ENCODE measurements at places on chromosomes 2 and 18.

DNA sequence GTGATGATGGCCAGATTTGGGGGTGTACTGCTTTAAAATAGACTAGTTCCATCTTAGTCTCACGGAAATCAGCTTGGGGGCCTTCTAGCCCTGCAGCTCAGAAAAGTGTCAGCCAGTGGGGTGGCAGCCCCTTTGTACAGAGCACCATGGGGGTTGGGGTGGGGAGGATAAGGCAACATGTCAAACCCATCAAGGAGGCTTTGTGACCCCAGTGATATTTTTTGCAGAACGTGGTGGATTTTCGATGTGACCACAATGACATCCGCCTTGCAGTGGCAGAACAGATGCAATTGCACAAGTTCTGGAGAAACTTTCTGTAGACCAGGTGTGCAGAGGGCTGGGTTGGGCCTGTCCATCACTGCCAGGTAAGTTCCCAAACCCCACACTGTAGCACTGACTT, 3.0 kb upstream of the CD8A start:
- DNase-seq = no peak

DNA sequence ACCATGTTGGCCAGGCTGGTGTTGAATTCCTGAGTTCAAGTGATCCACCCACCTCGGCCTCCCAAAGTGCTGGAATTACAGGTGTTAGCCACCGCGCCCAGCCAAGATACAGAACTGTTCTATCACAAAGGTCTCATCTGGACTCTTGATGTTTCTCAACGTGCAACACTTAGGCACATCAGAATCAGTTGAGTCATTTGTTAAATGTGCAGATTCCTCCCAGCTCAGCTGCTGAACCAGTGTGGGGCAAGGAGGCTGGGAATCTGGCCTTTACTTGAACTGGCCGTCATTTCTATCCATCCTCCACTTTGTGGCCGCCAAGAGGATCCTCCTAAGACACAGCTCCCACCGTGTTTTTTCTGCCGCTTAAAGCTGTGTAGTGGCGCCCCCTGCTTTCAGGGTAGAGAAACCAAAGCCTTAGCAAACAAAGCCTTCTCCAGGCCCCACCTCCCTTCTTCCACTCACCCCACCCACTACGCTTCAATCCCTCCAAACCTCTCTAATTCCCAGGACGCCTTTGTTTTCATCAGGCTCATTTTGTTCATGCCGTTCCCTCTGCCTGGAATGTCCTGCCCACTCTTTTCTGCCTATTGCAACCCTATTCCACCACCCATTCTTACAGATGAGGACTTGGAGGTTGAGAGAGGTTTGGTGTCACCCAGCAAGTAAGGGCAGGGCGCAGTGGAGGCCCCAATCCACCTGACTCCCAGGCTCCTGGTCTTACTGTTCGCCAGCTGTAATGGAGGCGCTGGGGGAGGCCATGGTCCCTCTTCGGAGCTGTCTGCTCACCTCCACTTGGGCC, 776 bp upstream of the SPEG start:
- peak; percentile 8 for DNase-seq

DNA sequence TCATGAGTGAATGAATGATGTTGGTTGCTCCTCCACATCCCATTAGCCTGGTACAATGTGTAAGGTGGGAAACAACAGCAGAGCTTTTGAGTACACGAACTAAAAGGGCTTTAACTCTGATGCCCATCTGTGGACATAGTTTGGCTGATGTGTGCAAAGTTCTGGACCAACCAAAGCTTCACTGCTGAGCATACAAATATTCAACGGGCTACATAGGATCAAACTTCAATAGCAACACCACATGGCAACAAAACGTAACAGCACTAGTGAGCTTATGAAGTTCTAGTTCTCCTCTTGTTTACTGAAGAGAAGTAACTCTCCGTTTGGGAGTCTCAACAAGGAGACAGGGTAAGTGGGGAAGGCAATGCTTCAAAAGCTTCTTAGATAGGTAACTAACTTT, 20.4 kb downstream of the STAM2 start:
- DNase-seq = no peak

GRCh38 chr2:195413422-195413821, 243.6 kb upstream of the SLC39A10 start:
- no peak for DNase-seq
